ENCODE measurements at places on chromosomes 2 and 18.

DNA sequence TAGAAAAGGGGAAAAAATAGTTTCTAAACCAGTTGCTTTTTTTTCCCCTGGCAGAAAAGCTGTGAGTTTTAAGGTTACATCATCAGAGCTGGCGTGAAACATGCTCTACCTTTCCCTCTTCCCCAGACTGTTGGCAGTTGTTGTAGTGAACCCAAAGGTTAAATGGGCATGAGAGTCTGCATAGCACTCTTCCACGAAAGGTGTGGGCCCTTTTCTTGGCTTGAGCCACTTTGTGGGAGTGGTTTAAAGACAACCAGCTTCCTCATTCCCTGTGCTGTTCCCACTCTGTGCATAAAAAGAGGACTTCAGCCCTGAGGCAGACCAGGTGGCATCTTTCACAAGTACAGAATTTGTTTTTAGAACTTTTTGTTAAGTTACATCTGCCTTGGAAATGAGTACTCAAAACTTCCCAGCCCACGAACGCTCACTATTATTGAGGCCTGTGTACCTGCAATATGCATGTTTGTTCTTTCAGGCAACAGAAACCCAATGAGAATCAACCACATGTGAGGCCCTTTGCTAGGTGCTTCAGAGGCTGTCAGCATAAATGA is 243.8 kb downstream of the BABAM2 start:
- DNase-seq = no peak

- DNase-seq = no peak
Observed at GRCh38 chr18:24031916-24032315, 17.4 kb downstream of the TTC39C start.

GRCh38 chr2:188295067-188295685 is 3.5 kb downstream of the GULP1 start:
- DNase-seq = no peak

DNA sequence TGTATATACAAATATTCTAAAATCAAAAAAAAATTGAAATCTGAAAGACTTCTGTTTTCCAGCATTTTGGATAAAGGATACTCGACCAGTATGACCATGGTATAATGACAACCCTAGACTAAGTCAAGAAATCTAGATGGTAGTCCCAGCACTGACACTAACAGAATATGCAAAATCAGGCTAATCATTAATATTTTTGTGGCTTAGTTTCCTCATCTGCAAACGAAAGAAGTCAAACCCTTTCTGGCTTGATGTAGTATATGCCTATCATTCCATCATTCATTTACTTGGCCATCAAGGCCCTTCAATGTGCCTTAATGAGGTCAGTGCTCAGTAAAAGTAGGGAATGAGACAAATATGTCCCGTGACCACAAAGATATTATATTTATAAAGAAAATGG is 83.5 kb downstream of the NCKAP5 start:
- no peak for DNase-seq

GRCh38 chr2:241637795-241638660 is 535 bp downstream of the ATG4B start:
- peak; percentile 35 for DNase-seq

DNA sequence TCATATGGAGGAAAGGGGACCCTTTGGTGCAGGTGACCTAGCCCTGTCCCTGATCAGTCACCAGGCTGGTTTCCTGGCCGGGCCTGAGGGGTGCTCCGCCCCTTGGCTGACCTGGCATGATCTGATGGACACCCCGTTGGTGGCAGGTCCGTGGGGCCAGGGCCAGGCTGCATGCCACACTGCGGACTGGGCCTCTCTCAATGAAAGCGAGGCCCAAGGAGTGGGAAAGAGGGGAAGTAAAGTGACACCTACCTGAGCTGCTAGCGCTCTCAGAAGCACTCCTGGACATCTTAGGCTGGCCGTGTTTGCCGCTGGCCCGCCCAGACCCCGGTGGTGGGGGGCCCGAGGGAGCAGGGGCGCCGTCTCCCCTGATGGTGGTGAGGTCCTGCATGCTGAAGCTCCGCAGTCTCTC is 33.1 kb downstream of the MRPL35 start:
- DNase-seq = no peak

GRCh38 chr2:95115418-95115817 is 6.2 kb downstream of the MRPS5 start:
- peak; percentile 67 for DNase-seq

DNA sequence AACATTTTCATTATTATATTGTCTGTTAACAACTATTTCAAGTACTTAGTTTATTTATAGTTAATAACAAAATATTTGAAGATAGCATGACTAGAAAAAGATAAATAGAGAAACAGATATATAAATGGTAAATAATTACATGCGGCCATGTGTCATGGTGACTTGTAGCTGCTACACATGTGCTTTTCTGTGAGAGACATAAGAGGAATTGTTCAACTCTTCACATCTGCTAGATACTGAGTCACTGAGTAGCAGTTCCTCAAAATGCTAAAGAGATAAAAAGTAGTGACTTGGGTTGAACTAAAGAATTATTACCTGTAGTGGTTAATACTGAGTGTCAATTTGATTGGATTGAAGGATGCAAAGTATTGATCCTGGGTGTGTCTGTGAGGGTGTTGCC is 37.5 kb upstream of the SCN9A start:
- no peak for DNase-seq

GRCh38 chr2:27920148-27920885 is 29.8 kb downstream of the BABAM2 start:
- no peak for DNase-seq

DNA sequence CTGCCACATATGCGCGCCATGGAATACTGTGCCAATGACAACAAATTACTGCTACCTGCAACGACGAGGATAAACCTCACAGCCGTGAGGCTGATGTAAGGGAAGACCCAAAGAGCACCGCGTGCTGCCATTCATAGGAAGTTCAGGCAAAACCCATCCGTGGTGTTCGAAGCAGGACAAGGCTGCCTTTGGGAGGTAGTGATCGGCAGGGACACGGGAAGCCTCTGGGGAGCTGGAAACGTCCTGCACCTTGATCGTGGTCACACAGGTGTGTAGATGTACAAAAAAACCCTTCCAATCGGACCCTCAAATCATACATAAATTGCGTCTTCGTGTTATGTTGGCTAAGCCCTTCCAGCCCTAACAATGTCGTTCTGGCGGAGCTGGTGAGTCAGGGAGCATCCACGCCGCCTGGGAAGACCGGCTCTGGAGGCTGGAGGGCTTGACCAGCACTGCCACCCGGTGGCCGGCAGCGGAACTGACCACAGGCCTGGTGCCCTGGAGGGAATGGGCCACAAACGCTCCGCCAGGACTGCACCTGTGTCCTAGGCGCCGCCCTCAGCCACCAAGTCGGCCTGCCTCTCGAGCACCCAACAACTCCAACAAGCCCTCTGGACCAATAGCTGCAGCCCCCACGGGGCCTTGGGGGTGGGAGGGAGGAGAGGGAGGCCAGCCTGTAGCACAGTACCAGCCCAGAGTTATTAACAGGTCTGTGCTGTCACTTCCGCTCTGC is 4.1 kb upstream of the NEURL3 start:
- peak; percentile 54 for DNase-seq

DNA sequence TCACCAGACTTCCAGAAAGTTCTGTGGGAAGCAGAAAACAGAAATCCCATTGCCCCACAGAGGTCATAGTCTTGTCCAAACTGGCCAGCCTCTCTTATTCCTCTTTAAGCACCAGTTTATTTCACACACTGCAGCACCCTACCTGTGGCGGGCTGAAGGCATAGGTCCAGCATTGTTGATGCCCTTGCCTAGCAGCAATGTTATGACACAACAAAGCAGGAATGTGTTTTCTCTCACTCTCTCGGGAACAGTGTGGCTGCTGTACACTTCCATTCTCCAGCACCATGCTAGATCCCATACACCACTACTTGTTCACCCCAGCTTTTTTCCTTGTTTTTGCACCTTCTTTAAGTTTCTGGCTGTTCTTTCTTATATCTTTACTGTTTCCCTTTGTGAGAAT is 181.6 kb downstream of the DNAH6 start:
- no peak for DNase-seq

DNA sequence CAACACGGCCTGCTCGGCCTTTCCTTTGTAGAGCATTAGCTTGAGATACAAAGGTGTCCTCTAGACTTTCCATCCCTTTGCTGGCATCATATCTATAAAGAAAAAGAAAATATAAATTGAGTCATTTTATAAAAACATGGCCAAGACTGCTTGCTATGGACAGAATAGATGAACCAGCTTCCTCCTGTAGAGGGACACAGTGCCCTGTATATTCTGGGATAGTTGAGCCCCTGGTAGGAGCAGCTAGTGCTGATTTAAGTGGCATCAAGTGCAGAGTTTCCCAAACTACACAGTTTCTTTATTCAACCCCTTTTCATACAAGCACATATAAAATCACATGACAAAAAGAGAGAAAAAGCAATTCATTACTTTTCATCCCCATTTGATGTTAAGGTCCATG is 47.9 kb downstream of the GEMIN6 start:
- no peak for DNase-seq

GRCh38 chr2:186068139-186068801 is 329.7 kb downstream of the FSIP2 start:
- no peak for DNase-seq

DNA sequence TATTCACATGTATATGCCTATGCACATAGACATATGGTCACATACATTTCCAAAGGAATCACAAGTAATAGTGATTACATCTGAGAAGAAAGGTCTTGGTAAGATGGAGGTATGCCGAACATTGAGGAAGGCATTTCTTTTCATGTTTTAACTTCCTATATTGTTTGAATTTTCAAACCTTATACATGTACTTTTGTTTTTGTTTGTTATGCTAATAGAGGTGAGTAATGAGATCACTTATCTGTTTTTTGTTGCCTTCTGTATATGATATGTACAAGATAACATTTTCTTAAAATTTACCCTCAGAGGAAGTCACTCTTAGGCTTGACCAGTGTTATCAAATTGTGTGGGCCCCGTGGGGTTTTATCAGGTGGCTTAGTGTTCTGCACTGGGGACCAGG is 166.5 kb upstream of the OTX1 start:
- DNase-seq = no peak

DNA sequence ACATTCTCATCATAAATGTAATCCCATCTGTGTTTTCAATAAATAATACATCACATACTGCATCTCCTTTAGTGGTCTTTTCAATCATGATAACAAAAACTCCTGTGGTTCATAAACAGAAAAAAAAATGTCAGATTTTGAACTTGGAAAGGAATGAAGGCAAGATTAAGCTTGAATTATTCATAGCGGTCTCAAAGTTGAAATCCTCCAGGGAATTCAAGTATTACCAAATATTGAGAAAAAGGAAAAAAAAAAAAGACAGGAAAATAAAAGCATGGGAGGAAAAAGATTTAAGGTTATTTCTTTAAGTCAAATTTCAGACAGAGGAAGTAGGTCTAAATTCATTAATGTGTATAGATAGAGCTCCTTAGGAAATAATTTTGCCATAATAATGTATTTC is 92.1 kb downstream of the COLEC12 start:
- no peak for DNase-seq

DNA sequence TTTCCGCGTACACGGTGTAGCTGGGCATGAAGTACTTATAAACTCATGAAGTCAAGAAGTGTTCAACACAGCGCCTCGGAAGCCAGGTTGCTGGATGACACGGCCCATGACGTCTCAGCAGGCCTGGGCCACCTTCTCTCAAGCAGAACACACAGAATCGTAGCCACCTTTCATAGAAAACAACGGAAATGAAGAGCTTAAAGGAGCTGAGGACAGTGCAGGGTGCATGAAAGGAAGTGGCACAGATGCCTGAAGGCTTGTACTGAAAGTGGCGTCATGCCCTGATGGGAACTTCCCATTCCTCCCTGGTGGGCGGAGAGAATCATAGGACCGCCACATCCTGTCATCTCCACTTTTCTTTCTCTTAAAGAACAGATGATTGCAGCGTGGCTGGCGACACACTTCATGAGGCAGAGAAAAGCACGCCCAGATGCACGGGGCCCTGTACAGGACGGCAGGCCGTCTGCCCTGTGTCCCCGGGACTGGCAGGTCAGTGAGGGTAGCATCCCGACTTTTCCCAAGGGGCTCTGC is 31.1 kb downstream of the HDAC4 start:
- DNase-seq = peak; percentile 65

- DNase-seq = no peak
Observed at GRCh38 chr2:171230176-171230575, 69.5 kb upstream of the TLK1 start.

DNA sequence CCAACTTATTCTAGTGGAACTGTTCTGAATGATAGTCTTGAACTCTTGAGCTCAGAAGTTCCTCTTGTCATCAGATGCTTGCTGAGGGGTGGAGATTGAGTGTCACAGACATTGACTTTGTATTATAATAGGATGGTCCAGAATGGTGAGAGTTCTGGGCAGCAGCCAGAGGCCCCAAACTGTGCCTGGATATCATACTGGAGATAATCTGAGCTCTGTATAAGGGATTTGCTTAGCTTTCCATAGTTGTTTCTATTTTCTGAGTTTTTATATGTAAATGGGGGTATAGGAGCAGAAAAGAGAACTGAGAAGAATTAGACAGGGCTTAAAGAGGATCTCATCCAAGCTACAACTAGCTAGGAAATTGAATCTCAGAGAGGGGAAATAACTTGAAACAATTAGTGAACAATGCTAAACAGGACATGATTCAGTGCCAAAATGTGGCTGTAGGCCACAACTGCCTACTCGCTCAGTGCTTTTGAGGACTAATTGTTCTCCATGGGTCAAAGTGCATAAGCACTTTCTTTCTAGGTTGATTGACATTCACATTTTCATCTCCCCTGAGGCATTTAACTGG is 10.1 kb upstream of the LCLAT1 start:
- DNase-seq = no peak

DNA sequence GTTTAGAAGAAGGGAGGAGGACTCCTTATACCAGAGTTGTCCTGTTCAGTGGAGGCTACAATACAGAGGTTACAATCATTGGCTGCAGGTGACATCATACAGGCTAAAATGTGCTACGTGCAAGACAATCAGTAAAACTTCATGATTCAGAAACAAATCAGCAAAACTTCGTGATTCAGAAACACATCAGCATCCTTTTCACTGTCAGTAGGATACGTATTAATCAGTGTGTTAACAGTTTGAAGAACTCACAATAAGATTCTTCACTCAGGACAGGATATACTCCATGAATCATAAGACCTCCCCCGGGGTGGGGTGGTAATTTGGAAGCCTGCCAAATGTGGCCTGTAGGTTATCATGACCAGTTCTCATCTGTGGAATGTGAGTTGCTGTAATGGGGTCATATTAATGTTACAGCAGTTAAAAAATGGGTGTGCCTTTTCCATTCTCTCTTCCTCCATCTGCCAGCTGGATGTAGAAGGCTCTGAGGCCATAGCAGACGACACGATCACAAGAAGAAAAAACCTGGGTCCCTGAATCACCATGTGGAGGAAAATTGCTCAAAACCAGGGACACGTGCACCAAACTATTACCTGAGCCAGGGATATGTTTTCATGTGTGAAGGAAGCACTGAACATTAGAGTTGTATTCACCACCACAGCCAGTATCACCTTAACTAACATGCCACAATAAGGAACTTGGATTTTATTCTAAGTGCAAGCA is 134.8 kb upstream of the CREB1 start:
- no peak for DNase-seq

- DNase-seq = no peak
Observed at GRCh38 chr2:190746971-190747761, 98.3 kb downstream of the NAB1 start.

Data from activated T-cell treated with anti-CD3 and anti-CD28 coated beads, Interleukin-2, amount 50 U/mL, for 4 hours (primary cell).